Breast epithelium (tissue), 4 donors: ENCODE measurements at places on chromosomes 3 and 15. TPM values are rescaled to one million over a fixed set of nuclear protein-coding genes. Genes with fewer than 3 reads are reported as not detected.

GRCh38 chr15:75738647-75739325, 26.1 kb upstream of the CSPG4 start:
- peak; percentile 88 for DNase-seq

GRCh38 chr3:52197499-52197841, 490 bp upstream of the ALAS1 start:
- DNase-seq: no peak

Gene GATA2
- total RNA-seq: 6.6 TPM

DNA sequence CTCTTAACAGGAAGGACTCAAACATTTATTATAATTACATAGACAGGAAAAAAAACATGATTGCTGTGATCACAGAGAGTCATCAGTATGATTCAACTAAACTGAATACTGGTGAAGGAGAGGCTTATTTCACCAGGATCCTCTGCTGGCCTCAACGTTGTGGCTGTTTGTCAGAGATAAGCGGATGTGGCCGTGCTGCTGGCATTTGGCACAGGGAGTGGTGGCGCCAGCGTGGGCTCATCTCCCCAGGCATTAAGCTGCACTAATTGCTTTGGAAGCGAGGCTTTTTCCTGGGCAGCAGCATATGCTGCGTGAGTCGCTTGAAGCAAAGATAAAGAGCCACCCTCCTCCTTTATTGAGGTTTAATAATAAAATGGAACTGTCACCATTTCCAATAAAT, 306.7 kb downstream of the LRTM1 start:
- DNase-seq: no peak
